ENCODE measurements at places on chromosomes 6 and 20.

- no peak for DNase-seq
Measured at GRCh38 chr6:16969699-16970655, 131.9 kb upstream of the STMND1 start.

- no peak for DNase-seq
Measured at GRCh38 chr20:50587291-50587961, 77.2 kb downstream of the PTPN1 start.

GRCh38 chr6:167342879-167343610 is 18.2 kb downstream of the TTLL2 start:
- no peak for DNase-seq

DNA sequence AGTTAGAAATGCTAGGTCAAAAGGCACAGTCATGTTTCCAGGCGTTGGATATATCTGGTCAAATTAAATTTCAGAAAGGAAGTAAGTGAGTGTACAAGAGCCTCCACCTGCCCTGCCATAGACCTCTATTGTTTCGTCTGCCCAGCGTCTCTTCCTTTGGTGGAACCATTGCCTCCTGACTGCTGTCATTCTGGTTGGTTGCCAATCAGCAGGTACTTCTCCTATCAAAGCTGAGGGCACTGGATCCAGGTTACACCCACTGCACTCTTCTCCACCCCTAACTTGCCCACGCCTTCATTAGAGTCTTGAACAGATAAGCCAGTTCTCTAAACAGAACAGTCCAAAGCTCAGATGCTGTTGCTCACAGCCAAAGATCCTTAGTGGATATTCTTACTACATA is 2.6 kb upstream of the WFDC5 start:
- DNase-seq: no peak

DNA sequence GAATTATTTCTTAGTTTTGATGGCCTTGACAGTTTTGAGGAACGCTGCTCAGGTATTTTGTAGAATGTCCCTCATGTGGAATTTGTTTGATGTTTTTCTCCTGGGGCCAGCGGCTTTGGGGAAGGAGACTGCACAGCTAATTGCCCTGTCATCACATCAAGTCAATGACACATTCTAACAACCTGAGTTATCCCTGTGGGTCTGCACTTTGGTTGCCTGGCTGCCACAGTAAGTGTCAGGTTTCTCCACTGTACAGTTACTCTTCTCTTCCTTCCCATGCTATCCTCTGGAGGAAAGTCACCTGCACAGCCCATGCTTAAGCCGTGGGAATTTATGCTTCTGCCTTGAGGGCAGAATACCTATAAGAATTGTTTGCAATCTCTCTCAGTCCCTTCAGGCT is 1.4 kb upstream of the TREML4 start:
- no peak for DNase-seq

DNA sequence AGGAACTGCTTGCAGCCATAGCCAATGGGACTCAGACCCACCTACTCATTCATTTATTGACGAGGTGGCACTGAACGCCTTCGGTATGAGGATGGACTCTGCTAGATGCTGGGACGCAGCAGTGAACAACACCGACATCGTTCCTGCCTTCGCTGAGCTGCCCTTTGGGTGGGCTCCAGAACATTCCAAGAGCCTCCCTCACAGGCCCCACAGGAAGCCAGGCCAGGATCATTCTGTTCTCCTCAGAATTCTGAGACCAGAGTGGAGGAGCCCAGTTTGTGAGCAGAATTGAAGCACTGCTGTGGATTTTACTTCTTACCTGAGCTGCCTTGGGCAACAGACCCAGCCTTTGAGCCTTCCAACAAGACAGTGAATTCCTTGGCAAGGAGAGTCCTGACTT is 82.1 kb downstream of the KCNB1 start:
- DNase-seq: no peak
